ENCODE measurements at places on chromosomes 11 and 22.

- no peak for DNase-seq
Observed at GRCh38 chr11:20010156-20010850, 150.0 kb downstream of the DBX1 start.

DNA sequence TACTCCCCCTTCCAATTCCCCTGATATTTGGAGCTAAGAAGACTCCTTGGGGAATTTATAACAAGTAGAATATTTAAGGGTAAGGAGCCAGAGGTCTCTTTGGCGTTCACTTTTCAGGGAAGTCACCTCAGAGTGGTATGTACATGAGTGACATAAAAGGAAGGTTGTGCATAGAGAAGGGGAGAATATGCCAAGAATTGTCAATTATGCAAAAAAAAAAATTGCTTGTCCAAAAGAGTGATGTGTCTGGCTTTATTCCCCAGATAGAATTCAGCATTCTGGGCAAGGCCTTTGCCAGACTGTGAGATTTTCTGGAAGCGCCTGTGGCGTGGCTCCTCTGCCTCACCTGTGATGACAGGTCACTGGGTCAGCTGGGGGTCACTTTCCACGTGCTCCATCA is 170.2 kb downstream of the MIAT start:
- no peak for DNase-seq

DNA sequence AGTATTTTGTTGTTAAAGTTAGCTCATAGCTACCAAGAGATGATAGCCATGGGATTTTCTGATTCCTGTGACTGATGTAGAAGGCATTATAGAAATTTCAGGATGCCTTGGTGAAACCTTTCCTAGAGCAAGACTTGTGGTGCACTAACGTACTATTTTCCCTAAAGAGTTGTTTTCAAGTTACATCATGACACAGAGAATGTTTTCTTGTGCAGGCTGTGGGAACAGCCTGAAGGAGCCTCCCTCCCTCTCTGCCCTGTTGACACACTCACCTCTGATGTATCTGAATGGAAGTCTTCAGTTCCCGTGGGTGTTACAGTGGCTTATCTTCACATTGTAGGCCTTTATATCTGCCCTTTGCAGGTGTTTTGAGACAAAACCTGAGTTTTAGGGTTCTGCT is 121.6 kb downstream of the LDLRAD3 start:
- no peak for DNase-seq

DNA sequence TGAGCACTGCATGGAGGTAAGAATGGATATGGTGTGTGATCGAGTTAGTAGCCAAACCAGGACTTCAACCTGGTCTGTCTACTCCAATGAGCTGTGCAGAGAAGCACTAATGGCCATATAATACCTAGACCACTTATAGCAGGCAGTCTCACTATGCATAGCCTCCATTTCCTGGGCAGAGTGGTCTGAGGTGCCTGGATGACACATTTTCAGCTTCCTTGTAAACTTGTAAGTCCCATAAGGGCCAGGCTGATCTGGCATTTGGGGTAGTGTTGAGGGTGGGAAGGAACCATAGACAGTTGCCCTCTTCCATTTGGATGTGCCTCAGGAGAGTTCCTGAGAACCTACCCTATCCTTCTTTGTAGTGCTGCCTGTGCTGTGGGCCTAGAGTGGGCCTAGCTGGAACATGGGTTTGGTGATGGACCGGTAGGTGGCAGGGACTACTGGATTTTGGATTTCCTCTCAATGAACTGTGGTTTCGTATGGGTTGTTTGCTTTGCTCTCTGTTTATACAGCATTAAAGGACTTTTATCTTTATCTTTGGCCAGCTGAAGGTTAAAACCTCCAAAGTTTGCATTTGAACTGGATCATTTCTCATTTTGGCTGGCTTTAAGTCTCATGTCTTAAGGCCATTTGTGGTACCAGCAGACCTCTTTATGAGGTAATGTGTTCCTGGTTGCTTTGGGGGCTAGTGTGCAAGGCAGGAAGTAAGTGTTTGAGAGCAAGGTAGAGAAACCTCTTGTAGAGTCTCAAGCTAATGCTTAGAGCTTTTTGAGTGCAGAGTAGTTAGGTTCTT is 86.9 kb downstream of the STIM1 start:
- no peak for DNase-seq

- DNase-seq, result no peak
Observed at GRCh38 chr22:40036591-40037225, 42.0 kb downstream of the FAM83F start.

GRCh38 chr11:11461473-11461872 is 108.4 kb upstream of the CSNK2A3 start:
- DNase-seq, result no peak

DNA sequence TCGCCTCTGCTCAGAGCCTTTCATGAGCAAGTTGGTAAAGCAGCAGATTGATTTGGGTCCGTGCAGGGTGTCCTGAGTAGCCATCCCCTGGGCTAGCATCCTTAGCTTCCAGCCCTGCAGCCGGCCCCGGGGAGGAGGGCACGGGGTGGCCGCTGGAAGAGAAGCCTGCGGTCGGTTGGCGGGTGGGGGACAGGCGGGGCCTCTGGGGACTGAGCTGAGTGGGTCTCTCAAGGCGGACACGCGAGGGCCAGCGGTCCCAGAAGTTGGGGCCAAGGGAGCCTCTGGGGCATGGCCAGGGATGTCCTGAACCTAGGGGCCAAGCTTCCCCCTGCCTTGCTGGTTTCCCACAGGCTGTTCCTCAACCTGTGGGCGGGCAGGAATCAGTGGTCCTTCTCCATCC is 143.0 kb downstream of the TBC1D22A start:
- DNase-seq, result no peak

DNA sequence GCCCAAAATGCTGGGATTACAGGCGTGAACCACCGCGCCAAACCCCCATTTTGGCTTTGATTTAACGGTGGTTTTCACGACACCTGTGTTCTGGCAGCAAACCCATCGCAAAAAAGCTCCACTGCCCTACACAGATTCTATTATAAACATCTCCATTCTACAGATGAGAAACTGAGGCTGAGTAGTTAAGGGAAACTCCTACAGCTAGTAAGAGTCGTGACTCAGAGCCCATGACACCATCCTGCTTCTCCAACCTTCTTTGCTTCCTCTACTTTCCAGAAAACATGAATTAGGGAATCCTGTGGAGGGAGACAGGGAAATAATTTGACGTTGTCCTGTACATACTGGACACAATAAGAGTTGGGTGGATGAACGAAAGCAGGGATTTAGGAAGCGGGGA is 429 bp upstream of the SNX15 start:
- no peak for DNase-seq

GRCh38 chr22:26891429-26891828 is 234.0 kb downstream of the MIAT start:
- no peak for DNase-seq

DNA sequence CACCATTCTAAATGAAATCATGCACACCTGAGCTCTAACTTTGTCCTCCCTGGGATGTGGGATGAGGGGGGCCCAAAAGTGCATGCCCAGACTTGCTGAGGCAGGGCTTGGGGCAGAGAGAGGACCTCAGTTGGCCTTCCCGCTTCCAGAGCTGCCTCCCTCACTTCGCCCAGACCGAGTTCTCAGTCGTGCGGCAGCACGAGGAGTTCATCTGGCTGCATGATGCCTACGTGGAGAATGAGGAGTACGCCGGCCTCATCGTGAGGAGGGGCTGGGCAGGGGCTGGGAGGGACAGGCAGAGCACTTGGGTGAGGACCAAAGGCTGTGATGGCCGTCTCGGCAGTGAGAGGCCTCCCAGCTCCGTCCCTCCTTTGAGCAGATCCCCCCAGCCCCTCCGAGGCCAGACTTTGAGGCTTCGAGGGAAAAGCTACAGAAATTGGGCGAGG is 8.2 kb downstream of the CFL1 start:
- DNase-seq, result no peak

- DNase-seq, result no peak
Observed at GRCh38 chr11:2185324-2186085, 13.9 kb upstream of the TH start.

DNA sequence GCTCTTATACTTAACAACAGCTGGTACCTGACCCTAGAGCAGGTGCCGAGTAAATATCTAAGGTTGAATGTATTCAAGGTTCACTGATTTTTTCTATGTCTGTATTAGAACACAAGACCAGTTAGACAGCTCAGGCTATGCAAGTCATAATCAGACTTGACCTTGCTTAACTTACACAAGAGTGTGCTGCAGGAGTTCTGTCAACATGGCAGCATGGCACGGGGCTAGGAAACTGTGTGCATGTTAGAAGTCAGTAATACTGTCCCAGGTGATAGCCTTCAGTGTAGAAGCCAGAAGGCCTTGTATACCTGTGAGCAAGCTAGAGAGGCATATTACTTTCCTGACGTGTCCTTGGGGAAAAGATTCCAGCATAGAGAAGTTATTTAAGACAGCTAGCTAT is 253.1 kb downstream of the FAT3 start:
- DNase-seq, result no peak

DNA sequence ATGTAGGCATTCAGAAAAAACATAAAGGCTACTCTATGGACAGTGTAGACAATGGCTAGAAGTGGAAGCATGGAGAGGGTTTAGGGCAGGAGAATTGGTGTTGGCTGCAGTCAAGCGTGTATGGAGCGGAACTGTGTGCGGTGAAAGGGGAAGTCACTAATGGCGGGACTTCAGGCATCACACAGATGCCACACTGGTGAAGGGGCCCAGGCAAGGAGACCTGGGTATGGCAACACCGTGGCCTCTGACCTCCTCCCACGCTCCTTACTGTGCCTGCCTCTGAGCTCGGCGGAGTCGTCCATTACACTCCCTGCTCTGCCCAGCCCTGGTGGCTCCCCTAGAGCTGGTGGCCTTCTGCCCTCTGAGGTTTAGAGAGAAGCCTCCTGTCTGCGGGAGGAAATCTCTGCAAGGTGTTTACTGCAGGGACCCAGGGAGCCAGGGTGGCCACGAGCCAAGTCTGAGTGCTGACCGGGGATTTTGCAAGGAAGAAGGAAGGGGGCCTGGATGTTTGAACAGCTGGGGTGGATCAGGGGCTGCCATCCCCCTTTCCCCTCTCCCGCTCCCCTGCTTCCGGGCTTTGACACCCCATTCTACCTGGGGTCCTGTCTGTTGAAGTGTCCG is 75.1 kb upstream of the TSPAN18 start:
- no peak for DNase-seq

DNA sequence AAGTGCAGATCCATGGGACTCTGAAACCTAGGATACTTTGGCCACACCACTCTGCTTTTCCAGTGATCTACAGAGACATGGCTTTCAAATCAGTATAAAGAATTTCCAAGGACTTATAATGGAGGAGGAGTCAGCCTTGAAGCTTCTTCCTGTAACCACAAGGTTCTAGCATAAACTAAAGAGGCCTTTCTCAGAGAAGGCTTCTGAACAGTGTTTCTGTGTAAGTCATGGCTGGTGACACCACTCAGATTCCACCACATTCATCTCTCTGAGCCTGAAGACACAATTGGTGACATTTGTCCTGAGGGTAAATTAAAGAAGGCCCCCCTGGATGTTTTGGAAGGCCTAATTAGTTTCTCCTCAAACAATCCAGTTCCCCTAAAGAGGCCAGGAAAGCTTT is 29.0 kb upstream of the ADORA2A start:
- no peak for DNase-seq

- DNase-seq, result no peak
Observed at GRCh38 chr11:19076744-19077589, 16.4 kb upstream of the MRGPRX2 start.

- no peak for DNase-seq
Observed at GRCh38 chr11:66366844-66367477, 4.6 kb downstream of the SLC29A2 start.

DNA sequence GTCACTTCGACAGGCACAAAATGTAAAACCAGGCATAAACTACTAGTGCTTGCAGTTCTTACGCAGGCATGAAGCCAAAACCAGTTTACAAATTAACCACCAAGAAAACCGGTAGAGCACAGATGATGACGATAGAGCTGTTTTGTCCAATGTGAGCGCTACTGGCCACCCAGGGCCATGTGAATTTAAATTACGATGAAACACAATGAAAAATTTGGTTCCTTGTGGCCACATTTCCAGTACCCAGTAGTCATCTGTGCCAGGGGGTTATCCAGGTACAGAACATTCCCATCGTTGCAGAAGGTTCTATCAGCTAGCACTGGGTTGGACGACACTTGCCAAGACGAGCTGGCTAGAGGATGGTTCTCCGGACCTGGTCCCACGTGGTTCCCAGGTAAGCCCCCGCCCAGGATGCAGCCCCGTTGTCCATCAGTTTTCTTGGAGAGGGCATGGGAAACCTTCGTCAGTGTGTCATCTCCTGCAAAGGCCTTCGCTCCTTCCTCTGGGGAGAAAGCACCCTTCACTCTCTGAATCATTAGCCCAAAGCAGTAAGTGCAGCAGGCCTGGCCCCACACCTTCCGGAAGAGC is 1.1 kb upstream of the CD81 start:
- peak; percentile 43 for DNase-seq
